Activated CD8-positive, alpha-beta memory T cell treated with anti-CD3 and anti-CD28 coated beads, Interleukin-2, amount 50 U/mL, for 48 hours (primary cell): ENCODE measurements at places on chromosomes 11 and 22.
A peak's percentile ranks its signal among the peaks of the same experiment; 100 is the strongest.

GRCh38 chr22:35660291-35661127 lies 12.3 kb downstream of the APOL6 start:
- DNase-seq = no peak

- no peak for DNase-seq
These were observed 2.9 kb downstream of the DUSP18 start for GRCh38 chr22:30664798-30665197.

DNA sequence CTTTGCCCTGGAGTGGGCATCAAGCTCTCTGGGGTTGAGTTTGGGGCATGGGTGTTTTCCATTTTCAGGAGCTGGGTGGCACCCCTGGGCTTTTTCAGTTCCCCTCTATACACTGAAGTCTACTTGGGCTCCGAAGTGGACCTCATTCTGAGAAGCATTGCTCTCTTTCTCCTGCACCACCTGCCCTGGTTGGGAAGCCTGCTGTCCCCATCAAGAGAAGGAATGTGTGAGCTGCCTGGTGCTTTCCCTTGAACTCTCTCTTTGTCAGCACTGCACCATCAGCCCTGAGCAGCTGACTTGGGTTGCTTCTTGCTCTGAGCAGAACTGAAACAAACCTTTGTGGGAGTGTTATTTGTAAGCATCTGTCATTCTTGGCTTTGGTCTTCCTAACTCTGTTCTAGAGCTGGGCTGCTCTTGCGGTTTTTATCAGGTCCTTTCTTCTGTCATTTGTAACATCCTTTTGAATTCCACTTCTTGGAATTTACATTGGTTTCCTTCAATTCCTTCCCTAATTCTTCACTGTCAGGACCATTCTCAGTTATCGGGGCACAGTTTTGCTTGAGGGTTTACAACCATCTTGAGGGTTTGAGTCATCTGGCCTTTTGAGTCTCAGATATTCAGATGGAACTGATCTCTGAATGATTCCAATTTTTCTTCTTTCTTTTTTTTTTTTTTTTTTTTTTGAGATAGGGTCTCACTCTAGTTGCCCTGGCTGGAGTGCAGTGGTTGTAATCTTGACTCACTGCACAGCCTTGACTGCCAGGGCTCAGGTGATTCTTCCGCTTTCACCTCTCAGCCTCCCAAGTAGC lies 20.5 kb downstream of the UBE2L3 start:
- peak; percentile 66 for DNase-seq

DNA sequence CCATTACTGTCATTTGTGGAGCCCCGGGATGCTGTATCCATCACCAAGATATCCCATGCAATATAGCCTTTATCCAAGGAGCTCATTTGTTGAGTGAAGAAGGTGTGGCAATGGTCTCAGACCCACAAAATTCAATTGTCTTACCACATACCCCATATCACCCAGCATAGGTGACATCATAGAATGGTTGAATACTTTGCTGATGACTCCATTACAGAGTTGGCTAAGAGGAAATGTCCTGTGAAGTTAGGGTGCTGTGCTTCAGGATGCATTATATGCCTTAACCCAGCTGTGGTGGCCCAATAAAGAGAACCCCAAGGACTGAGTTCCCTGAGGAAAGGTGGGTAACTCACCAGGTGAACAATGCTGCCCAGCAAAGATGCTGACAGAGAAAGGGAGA lies 113.7 kb downstream of the EFCAB6 start:
- no peak for DNase-seq

DNA sequence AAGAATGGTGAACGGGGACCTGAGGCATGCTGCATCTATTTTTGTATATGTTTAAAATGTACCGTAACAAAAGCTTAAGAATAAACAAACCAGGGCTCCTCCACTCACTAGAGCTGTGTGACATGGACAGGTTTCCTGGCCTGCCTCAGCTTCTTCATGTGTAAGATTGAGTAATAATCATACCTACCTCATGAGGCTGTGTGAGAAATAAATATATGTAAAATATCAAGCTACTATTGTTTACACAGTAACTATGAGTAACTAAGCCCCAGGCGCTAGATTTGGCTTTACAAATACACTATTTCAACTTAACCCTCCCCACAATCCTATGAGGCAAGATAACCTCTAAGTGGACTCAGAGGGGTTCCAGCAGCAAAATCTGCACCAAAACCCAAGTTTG lies 66.4 kb downstream of the SMCO4 start:
- DNase-seq = no peak

DNA sequence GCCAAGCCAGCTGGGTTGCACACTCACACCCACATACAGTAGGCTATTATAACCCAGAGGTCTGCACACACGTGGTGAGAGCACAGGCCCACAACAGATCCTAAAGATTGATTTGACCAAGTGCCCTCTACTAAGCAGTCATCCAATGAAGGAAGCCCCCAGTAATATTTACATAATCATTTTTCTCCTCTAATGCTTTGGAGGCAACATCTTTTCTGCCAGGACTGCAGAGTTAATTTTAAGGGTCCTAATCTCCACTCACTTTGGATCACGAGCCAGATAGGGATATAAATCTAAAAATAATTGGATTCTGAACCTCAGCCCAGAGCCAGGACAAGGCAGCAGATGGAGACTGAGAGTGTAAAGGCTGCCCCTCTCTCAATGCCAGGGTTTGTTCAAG lies 49.1 kb upstream of the MTNR1B start:
- no peak for DNase-seq

GRCh38 chr11:12598330-12599256 lies 75.6 kb upstream of the TEAD1 start:
- no peak for DNase-seq

DNA sequence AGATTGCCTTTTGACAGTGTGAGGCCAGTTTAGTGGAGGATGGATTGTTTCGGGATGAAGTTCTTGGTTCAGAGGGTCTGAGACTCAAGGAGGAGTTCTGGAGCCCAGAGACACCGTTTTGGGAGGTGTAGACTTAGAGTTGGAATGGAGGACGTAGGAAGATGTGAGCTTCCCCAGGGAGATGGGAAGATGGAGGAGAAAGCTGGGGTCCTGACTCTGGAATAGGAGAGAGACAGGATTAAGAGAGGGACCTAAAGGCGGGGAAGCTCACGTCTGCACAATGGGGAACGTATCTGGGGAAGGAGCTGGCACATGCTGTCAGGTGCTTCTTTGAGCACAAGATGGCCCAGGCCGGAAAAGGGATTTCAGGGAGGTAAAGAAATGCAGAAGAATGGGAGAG lies 71.3 kb upstream of the CLDN5 start:
- DNase-seq = no peak

- DNase-seq = no peak
These were observed 17.9 kb downstream of the POLR3H start for GRCh38 chr22:41526226-41526829.

DNA sequence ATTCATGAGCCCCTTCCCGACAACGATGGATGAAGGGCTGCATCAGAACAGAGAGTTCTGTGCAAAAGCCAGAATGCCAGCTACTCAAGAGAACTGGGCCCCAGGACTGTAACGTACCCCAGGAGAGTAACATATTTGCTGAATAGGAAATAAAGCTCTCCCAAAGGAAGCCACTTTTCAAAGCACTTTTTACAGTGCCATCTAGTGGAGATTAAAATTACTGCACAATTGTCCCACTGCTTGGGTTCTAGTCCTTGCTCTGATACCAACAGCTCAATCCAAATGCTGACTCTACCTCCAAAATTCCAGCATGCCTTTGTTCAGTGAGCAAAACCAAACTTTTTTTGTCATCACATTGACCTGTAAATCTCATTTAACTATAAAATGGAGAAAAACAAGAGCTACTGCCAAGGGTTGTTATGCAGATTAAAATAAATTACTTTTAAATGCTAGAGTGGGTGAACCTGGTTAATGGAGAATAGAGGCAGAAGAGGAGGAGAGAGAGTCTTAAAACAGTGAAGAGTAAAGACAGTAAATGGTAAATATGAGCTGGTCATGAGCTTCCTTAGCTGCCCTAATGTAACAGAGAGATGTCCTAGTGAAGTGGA lies 87.6 kb upstream of the FSHB start:
- no peak for DNase-seq

- peak; percentile 38 for DNase-seq
These were observed 22.7 kb upstream of the P2RY2 start for GRCh38 chr11:73195191-73196007.

DNA sequence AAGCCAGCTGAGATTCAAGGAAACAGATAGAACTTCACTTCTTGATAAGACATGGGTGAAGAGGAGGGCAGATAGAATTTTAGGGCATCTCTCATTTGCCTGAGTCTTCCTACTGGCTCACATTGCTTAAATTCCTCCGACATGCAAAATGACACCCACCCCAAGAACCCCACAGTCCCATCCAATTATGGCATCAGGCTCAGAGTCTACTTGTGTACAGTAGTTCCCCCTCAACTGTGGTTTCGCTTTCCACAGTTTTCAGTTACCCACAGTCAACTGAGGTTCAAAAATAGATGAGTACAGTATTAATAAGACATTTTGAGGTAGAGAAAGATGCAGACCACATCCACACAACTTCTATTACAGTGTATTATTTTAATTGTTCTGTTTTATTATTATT lies 99.8 kb downstream of the TTC17 start:
- no peak for DNase-seq

GRCh38 chr11:77779935-77780334 lies 40.6 kb downstream of the RSF1 start:
- no peak for DNase-seq

GRCh38 chr22:29647954-29648737 lies 44.7 kb downstream of the NF2 start:
- DNase-seq = no peak

GRCh38 chr22:16815073-16815472 lies 10.1 kb downstream of the XKR3 start:
- DNase-seq = no peak

DNA sequence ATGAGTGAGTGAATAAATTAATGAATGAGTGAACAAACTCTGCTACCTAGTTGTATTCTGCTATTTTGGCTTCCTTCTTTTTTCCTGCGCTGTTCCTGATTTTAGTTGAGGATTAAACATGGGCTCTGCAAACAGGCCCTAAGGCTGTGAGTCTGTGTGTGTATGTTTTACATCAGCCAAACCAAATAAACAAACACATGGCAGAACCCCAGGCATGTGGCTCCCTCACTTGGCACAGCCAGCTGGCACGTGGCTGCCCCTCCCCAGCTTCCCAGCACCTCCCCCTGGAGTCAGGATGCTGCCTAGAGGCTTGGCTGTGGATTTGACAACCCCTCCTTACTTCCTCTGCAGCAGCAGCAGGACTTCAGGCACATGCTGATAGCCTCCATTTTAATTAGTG lies 593.2 kb downstream of the INSC start:
- DNase-seq = no peak

- DNase-seq = no peak
These were observed 54.9 kb downstream of the CD6 start for GRCh38 chr11:61026121-61027031.

DNA sequence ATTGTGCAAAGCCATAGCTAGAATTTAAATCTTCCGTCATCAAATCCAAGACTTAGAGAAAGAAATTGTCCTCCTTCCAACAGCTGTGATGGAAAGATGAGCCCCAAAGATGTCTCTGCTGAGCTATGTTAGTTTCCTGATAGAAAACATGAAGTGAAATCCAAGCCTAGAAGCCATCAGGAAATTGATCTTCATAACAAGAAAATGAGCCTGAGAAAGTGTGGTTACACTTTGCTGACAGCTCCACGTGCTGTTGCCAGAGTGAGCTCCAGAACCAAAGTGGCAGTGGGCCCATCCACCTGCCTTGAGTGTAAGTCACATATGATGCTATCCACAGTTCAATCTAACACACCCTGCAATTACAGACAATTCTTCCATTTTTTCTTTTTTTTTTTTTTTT lies 58.0 kb upstream of the UBASH3B start:
- no peak for DNase-seq

- no peak for DNase-seq
These were observed 1049.1 kb downstream of the BRD1 start for GRCh38 chr22:48778308-48779195.

DNA sequence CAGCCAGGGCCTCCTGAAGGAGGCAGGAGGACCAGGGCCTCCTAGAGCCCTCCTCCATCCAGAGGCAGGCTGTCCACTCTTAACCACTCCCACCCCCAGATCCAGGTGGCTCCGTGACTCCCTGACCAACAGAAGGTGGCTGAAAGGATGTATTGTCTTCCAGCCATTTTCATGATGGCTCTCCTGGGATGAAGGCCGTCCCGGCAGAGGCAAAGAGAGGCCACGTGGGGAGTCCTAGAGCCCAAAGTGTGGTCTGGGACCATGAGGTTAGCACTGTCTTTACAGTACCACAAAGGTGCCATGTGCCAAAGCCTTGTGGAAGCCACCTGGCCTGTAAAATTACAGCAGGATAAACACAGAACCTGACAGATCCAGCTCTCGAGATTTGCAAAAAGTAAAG lies 42.3 kb downstream of the DUSP8 start:
- no peak for DNase-seq

GRCh38 chr11:2886191-2886894 lies 768 bp upstream of the CDKN1C start:
- no peak for DNase-seq

GRCh38 chr11:78567209-78567608 lies 7.5 kb downstream of the NARS2 start:
- DNase-seq = no peak

- DNase-seq = no peak
These were observed 5.6 kb downstream of the OR52R1 start for GRCh38 chr11:4798427-4799183.

DNA sequence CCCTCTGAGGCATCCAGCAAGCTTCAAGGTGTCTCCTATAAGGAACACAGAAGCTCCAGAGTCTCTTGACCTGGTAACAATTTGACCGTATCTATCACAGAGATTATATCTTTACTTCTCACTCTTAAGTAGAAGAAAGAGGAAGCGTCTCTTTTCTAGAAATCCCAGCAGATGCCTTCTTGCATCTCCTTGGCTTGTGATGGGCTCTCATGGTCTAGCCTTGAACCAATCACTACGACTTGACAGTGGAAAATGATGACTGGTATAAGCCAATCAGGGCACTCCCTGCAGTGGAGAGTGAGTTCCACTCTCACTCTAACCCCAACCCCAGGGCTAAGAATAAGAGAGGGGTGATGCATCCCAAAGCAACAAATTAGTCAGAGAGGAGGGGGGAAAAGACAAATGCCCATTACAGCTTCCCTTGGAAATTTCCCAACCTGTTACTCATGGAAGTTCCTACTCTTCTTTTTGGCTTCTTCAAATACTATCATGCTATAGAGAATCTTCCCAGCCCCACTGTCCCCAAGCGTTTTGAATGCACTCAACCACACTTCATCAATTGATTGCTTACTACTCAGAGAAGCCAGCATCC lies 293.5 kb downstream of the MN1 start:
- no peak for DNase-seq

DNA sequence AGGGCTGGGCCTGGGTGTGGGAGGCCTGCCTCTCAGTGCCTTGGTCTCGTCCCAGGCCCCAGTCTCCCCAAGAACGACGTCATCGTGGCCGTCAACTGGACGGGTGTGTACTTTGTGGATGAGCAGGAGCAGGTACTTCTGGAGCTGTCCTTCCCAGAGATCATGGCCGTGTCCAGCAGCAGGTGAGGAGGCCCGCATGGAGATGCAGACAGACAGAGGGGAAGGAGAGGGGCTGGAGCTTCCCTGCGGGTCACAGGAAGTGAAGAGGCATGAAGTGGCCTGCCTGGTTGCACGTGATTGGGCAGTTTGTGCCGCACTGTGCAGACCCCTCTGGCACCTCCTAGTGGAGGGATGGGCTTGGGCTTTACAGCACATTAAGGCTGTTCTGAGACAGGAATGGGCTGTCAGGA lies 70.4 kb downstream of the MYO7A start:
- DNase-seq = no peak

GRCh38 chr11:56890584-56891305 lies 98.0 kb upstream of the OR5AK2 start:
- DNase-seq = no peak
